ENCODE measurements at places on chromosomes 3 and 15.
A peak's percentile ranks its signal among the peaks of the same experiment; 100 is the strongest.

DNA sequence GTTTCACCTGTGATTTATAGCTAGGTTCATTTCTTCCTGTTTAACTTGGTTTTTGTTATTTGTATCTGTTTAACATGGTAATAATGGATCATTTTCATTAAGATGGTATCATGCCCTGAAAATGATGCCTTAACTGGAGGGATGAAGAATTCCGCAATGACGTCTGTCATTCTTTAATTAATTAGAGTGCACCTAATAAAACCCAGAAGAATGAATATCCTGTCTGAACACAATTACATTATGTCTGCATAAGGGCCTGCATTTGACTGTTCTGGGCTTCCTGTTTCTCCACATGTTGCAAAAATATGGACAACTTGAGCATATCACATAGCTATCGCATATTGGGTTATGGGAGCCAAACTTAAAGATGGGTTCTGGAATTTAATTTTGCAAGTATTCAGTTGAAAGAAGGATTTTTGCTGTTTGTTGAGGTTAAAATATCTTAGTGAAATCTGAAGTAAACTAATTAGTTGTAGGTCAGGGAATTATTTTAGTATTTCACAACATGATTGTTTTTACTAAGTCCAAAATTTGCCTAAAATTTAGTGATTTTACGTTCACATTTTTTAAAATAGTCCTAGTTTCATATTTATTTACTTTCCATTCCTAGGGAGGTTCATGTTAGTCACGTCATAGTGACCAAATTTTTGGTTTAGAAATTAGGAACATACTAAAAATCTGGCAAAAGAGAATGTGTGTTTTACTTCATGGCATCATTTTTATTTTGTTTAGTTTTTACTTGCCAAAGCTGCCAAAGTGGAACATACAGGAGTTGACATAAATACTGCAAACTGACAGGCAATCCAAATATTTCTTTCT lies 321.0 kb upstream of the TGFBR2 start:
- DNase-seq: no peak

GRCh38 chr3:85605066-85605465 lies 646.3 kb downstream of the CADM2 start:
- no peak for DNase-seq

- DNase-seq: no peak
Measured at GRCh38 chr3:177633671-177634207, 436.5 kb upstream of the TBL1XR1 start.

DNA sequence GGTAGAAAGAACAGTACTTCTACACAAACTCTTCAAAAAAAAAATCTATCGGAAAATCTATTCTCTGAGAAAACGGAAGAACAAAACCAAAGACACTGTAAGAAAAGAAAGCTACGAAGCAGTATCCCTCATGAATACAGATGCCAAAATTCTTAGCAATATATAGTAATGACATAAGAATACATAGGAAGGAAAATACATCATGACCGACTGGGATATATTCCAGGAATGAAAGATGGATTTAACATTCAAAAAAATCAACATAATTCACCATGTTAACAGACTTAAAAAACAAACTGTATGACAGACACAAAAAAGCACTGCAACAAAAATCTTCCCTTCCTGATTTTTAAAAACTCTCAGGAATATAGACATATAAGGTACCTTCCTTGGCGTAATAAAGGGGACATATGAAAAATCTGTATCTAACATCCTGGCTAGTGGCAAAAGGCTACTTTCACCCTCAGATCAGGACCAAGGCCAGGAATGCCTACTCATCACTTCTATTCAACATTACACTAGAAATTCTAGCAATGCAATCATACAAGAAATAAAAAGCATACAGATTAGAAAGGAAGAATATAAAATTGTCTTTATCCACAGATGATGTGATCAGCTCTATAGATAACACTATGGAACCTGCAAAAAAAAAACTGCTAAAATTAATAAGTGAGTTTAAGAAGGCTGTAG lies 77.6 kb upstream of the XXYLT1 start:
- no peak for DNase-seq

DNA sequence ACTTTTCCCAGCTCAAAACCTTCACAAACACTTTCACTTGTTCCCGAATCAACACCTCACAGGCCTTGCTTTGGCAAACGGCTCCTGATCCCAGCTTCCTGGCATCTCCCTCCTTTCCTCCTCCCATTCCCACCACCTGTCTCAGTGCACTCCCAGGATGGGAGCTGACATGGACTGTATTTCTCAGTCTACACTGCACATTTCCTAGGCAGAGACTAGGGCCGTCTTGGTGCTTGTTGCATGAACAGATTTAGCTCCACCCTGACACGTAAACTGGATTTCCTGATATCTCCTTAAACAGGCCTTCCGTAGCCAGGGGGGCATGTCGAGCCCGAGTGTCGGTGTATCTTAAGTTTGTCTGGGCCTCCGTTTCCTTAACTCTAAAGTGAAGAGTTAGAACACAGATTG lies 790 bp upstream of the WHAMM start:
- DNase-seq: no peak

GRCh38 chr3:171248426-171249111 lies 211.6 kb downstream of the TNIK start:
- DNase-seq: no peak

DNA sequence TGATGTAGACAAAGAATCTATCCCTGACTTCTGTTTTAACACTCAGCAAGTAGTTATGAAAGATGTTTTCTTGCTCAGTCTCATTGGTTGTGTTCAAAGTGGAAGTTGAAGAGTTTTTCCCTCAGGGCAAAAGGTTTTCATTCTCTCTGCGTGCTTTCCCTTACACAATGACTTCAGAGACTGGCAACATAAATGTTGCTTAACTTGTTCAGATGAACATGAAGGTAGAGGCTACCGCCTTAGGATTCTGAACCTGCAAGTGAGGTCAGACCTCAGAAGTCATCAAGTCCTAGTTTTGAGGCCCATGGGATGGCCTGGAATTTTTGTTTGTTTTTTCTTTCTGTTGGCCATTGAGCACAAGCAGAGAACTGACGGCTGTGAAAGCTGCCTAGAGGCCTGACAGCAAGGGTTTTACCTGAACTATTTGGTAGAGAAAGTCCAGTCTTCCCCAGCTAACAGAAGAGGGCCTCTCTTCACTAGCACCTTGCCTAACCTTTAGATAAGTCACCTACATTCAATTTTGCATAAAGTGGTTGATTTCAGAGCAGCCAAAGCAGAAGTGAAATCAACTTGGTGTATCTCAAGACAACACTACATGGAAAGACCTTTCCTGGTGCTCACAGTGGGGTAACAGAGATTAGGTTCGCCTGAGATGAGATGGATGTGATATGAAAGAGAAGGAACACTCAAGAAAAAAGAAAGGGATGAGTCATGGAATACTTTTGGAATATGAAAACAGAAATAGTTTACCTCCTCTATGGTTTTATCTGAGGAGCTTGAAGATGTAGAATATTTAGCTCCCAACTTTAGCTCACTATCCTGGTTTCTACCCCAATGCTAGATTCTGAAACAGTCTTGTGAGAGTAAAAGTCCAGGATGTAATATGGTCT lies 53.6 kb upstream of the AP4E1 start:
- no peak for DNase-seq

GRCh38 chr3:177694316-177694715 lies 497.0 kb upstream of the TBL1XR1 start:
- DNase-seq: no peak

DNA sequence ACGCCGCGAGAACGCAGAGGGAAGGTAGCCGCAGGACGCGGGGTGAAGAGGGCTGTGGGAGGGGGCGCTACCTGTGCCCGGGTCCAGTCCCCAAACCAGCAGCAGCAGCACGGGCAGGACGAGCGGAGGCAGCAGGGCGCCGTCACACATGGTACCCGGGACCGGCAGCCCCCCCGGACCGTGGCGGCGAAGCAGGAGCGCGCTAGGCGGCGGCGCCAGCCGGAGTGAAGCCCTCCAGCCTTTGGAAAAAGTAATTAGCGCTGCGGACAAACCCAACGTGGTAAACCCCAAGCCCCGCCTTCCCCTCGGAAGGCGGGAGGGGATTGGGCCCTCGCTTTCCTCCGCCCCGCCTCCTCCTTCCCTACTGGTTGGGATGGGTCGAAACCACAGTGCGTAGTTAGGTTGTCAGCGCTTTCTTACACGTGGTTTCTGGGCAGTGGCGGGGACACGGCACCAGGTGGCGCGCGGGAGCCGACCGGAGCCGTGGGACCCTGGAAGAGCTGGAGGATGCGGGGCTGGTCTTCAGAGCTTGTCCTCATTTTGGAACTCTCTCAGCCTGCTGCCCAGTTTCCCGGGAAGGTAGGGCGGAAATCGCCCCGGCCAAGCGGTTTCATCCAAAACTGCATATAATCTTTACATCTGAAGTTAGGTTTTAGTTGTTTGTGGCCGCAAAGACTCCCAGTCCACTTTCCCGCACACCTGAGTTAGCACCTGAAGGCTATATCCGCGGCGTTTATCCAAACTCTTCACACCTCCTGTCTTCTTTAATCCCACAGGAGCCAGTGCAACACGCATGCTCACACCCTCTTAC lies at the start of gene ADAMTS17:
TSS of gene ADAMTS17 (minus strand) at position 226 of the 811 bp plus-strand sequence. CDS start at position 150, 76 bp downstream.
- DNase-seq: peak; percentile 54

DNA sequence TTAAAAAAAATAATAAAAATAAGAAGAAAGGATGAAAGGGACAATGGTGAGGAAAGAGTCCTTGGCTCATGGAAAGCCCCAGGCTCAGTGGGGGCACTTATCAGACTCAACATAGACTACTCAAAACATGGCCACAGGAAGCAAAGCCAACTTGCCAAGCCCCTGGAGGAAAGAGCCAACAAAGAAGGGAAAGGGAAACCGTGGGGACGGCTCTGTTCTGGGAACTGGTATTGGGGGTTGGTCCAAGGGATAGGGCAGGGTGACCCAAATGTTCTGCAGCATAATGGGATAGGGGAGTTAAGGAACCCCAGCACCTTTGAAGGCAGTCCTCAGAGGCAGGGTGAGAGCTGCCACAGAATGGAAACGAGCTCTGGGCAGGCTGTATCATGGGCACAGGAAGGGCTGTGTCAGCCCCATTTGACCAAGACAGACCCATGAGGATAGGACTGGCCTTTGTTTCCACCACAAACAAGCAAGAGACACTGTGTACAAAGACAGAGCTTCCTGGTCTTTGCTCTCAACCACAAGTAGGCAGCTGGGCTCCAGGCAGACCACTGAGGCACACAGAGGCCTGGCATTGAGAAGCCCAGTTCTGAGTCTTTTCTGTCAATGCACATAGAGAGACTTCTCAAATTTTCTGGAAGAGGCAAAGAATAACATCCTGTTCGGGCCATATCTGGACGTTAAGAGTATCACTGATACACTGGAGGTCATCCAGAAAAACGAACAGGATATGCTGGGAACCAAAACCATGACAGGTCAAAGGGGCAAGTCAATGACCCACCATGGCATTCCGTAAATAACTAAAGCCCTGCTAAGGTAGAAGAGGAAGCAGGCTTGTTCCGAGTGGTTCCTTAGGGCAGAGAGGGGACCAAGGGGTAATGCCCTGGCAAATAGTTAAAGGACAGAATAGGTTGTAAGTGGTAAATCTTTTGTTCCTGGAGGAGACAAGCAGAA lies 10.6 kb upstream of the SEMA7A start:
- no peak for DNase-seq

GRCh38 chr15:98737721-98738120 lies 89.4 kb downstream of the IGF1R start:
- DNase-seq: no peak

GRCh38 chr15:89591834-89592233 lies 16.6 kb downstream of the TICRR start:
- no peak for DNase-seq

GRCh38 chr3:101195951-101196713 lies 124.2 kb downstream of the IMPG2 start:
- no peak for DNase-seq

DNA sequence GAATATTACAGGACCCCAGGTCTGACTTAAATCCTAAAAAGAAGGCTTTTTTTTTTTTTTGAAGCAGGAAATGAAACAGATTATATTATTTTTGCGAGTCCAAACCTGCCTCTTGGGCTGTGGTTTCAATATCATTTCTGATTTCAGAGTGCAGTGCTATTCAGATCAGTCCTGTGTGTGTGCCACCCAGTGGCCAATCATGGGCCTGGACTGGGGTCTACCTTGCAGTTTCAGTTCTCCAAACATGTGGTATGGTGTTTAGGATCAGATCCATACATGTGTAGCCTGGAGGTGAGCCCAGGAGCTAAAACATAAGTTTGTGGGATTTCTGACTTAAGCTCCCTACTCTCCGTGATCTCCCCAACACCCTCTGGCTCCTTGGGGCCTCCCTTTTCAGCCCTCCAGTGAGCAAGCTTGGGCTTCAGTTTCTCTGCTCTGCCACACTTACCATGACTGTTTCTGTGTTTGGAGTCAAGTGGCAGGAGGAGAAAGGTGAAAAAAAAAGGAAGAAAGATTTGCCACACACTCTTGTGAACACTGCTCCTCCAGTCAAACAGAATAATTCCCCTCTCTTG lies 12.1 kb upstream of the THSD4 start:
- no peak for DNase-seq

Measured in hematopoietic multipotent progenitor cell treated with erythropoietin and hydrocortisone succinate and interleukin-3 and kit ligand, for 17 days (in vitro differentiated cells).